Thoracic aorta (tissue), 2 donors: ENCODE measurements at places on chromosomes 2 and 18.

- DNase-seq = no peak
These were observed 95.0 kb downstream of the DGKD start for GRCh38 chr2:233449081-233449901.

DNA sequence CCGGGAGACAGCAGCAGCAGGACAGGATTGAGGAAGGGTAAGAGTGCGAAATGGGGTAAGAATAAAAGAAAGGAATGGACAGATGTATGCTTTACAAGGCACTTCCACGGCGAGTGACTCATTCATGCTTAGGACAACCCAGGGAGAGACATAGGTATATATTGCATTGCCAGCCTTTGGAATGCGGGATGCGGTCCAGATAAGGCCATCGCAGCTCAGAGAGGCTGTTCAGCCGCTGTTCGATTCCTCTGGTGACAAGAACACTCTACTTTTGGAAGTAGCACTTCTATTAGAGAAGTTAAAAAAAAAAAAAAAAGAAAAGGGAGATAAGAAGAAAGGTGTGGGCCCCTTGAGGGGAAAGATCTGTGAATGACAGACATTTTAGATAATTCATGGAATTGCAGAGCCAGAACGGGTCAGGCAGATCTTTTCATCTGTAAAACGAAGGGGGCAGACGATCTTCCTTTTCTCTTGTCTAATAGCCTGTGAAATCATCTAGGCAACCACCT is 819 bp upstream of the NCOA1 start:
- DNase-seq = no peak

- no peak for DNase-seq
These were observed 22.9 kb downstream of the SERPINB8 start for GRCh38 chr18:63992751-63993150.

- DNase-seq = no peak
These were observed 90.0 kb downstream of the CDH2 start for GRCh38 chr18:28086670-28087552.

DNA sequence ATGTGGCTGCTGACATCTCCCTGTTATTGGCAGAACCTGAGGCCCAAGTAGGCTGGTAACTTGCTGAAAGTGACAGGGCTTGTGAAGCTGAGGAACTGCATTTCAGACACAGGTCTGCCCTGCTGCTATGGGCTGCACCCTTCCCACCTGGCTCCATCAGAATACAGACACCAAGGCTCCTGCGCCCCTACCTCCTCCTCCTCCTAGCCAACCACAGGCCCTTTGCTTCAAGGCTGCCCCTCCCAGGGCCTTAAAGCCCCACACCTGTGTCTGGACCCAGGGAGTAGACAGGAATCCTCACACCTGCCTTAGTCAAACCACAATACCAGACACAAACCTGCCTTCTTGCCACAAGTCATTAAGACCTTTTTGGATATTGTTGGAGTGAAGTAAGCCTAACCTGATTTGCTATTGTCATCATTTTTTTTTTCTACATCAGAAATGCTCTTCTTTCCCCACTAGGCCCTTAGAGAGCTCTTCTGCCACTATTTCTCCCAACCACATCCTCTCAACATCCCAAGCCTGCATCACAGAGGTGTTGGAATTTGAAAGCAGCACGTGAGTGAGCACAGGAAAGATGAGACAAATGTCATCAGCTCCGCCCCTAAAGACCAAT is 489.7 kb downstream of the EIPR1 start:
- no peak for DNase-seq

GRCh38 chr2:191010887-191011885 is 2.8 kb downstream of the STAT1 start:
- DNase-seq = no peak

DNA sequence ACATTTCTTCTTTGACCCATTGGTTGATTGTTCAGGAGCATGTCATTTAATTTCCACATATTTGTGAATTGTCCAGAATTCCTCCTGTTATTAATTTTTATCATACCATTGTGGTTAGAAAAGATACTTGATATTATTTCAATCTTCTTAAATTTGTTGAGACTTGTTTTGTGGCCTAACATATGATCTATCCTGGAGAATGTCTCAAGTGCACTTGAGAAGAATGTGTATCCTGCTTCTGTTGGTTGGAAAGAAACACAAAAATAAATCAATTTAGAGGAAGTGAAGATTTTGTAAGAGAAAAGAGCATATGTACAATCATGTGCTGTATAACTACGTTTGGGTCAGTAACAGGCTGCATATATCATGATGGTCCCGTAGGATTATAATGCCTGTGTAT is 118.6 kb upstream of the CDC42EP3 start:
- DNase-seq = no peak

- DNase-seq = no peak
These were observed 616.1 kb downstream of the SLC4A3 start for GRCh38 chr2:220243571-220243970.

DNA sequence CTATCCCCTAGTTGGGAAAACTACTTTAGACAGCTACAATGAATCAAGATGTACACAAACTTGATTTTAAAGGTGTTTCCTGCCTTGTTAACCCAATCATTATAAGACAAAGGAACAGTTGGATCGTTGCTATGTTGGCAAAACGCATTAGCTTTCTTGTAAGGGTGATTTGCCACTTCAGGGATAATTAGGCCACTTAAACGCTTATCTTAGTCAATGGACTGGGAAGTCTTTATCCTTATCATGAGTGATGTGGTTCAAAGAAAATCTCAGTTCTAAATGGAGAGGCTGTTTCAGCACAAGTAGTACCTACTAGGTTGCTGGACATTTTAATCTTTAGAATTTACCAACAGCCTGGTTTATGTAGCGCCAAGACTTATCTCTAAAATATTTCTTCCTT is 406.1 kb upstream of the MEX3C start:
- DNase-seq = no peak

DNA sequence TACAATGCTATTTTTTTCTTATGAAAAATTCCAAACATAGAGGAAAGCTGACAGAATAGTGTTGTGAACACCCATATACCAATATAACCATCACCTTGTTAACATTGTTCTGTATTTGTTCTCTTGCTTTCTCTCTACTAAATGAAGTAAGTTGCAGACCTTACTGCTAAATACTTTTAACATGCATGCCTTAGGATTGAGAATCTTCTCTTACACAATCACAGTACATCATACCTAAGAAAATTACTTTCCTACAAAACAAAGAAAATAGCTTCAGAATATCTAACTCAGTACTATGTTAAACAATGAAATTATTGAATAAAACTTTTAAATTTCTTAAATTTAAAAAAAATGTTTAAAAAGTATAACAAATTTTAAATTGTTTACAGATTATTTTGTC is 136.5 kb downstream of the UBR3 start:
- no peak for DNase-seq

GRCh38 chr2:15074751-15075700 is 442.5 kb downstream of the LRATD1 start:
- no peak for DNase-seq

DNA sequence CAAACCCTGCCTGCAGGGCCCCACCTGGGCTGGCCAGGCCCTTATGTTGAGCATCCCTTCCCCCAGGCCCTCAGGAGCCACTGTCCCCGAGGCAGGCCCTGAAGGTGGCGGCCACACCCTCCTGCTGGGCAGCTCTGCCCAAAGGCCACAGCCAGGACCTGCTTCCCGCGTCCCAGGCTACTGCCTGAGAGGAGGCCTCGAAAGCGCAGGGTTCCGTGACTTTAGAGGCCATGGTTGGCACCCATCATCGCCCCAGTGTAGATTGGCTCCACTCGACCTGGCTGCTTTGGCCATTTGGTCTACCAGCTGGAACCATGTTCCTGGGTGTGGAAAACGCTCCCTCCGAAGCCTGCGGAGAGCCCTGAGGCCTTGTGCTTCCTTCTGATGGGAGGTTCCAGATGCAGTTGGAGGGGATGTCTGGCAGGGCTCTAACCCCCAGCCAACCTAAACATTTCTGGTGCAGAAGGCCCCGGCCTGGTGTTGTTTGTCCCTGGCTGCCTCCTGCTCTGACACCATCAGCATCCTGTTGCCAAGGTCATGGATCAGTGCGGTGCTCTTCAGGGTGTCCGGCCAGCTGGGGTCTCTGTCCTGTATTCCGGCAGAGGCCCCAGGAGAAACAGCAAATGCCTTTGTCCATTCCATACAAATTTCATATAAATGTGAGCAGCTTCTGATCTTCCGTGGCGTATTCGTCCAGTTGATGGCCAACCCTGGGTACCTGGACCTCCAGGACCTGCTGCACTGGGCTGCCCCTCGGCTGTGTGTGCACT is 14.7 kb downstream of the CAPN10 start:
- DNase-seq = no peak
